ENCODE measurements at places on chromosomes 2 and 18. TPM values are rescaled to one million over a fixed set of nuclear protein-coding genes. Genes with fewer than 3 reads are reported as not detected.

Gene ATP5F1A
- total RNA-seq = 447 TPM

- no peaks in the 10 kb centered on the region for H3K36me3 ChIP-seq
- H3K4me1 ChIP-seq = no peaks in the 10 kb centered on the region
- H3K27ac ChIP-seq = no peak overlapping the region
- peaks cover 5% of the 10 kb centered on the region for H3K27me3 ChIP-seq
Measured at GRCh38 chr2:121810959-121811853, 55.8 kb downstream of the TSN start.

DNA sequence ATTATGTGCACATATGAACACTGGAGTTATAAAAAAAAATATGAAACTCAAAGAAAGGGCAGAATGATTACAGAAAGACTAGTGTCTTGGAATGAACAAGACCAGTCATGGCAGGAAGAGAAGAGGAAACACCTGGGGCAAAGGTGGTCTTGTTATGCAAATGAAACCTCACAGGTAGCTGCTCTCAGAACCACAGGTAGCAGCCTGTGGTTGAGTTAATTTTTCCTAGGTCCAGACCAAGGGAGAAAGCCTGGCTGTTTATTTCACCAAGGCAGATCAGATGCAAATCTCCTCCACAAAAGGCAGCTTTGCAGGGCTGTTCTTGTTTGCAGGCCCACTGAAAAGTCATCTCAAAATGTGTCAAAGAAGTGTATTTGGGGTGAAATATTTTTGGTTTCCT lies 785.8 kb downstream of the RNF144A start:
- no peak for DNase-seq
- peaks cover 3% of the 10 kb centered on the region for H3K4me1 ChIP-seq
- H3K4me3 ChIP-seq = no peak overlapping the region
- no peak overlapping the region for H3K27ac ChIP-seq
- H3K36me3 ChIP-seq = no peaks in the 10 kb centered on the region

Gene CPO
- total RNA-seq = not detected

DNA sequence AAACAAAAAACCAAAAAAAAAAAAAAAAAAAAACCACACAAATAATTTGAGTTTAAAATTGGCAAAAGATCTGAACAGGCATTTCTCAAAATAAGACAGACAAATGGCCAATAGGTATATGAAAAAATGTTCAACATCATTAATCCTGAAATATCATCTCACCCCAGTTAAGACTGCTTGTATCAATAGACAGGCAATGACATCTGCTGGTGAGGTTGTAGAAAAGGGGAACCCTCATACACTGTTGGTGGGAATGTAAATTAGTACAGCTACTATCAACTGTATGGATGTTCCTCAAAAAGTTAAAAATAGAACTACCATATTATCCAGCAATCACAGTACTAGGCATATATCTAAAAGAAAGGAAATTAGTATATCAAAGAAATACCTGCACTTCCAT lies 523.1 kb downstream of the XIRP2 start:
- no peak for DNase-seq
- H3K36me3 ChIP-seq = no peaks in the 10 kb centered on the region
- no peaks in the 10 kb centered on the region for H3K27me3 ChIP-seq
- no peak overlapping the region for H3K27ac ChIP-seq

GRCh38 chr2:112142525-112143078 lies 4.4 kb downstream of the FBLN7 start:
- peaks cover 2% of the 10 kb centered on the region for H3K4me1 ChIP-seq
- H3K4me3 ChIP-seq = no peak overlapping the region
